ENCODE measurements at places on chromosomes 6 and 20.

- peaks cover 20% of the 10 kb centered on the region for H3K27me3 ChIP-seq
- no peak overlapping the region for H3K27ac ChIP-seq
- H3K4me1 ChIP-seq = no peaks in the 10 kb centered on the region
- H3K36me3 ChIP-seq = no peaks in the 10 kb centered on the region
- no peak overlapping the region for H3K4me3 ChIP-seq
Observed at GRCh38 chr6:107565165-107565723, 75.3 kb downstream of the SOBP start.

DNA sequence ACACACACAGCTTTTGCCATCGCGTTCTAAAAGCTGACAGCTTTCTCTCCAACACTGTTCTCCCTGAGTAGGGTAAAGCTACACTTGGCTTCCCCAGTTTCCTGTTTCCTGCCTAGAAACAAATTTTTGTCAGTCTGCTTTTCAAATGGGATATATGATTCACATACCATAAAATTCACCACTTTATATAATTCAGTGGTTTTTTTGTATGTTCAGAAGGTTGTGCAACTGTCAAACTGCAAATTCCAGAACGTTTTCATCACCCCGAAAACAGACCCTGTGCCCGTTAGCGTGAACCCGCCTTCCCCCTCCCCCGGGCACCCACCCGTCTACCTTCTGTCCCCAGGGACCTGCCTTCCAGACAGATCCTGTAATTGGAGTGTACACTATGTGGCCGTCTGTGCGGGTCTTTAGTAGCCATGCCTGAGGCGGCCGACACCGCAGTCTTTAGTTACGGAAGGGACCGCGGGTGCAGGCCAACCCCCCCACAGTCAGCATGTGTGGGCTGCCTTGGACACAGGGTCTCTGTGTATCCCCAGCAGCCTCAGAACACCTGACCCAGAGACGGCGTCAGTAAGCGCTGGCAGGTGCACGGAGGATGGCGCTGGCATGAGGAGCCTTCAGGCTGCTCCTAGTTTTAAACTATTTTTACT lies 16.6 kb downstream of the HRH3 start:
- no peak overlapping the region for H3K4me3 ChIP-seq
- H3K36me3 ChIP-seq = peaks cover 23% of the 10 kb centered on the region
- no peaks in the 10 kb centered on the region for H3K27me3 ChIP-seq
- H3K27ac ChIP-seq = no peak overlapping the region
- peaks cover 3% of the 10 kb centered on the region for H3K4me1 ChIP-seq

- no peak overlapping the region for H3K27ac ChIP-seq
- DNase-seq = no peak
- H3K4me1 ChIP-seq = no peaks in the 10 kb centered on the region
- no peaks in the 10 kb centered on the region for H3K27me3 ChIP-seq
Observed at GRCh38 chr6:62057300-62057699, 228.7 kb downstream of the KHDRBS2 start.

DNA sequence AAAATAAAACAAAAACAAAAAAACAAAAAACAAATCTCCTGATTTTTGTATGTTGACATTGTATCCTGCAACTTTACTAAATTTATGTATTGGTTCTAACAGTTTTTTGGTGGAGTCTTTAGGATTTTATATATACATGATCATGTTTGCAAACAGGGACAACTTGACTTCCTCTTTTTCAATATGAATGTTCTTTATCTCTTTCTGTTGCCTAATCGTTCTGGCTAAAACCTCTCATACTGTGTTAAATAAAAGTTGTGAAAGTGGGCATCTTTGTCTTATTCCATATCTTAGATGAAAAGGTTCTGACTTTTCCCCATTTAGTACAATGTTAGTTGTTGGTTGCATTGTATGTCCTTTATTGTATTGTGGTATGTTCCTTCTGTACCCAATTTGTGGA lies 261.7 kb upstream of the NOX3 start:
- H3K27ac ChIP-seq = no peak overlapping the region
- H3K4me3 ChIP-seq = no peak overlapping the region
- H3K4me1 ChIP-seq = no peaks in the 10 kb centered on the region

GRCh38 chr6:90214966-90215365 lies 81.7 kb downstream of the BACH2 start:
- no peaks in the 10 kb centered on the region for H3K27me3 ChIP-seq
- peaks cover 43% of the 10 kb centered on the region for H3K36me3 ChIP-seq
- no peak overlapping the region for H3K27ac ChIP-seq
- H3K4me1 ChIP-seq = peaks cover 40% of the 10 kb centered on the region
- DNase-seq = no peak

DNA sequence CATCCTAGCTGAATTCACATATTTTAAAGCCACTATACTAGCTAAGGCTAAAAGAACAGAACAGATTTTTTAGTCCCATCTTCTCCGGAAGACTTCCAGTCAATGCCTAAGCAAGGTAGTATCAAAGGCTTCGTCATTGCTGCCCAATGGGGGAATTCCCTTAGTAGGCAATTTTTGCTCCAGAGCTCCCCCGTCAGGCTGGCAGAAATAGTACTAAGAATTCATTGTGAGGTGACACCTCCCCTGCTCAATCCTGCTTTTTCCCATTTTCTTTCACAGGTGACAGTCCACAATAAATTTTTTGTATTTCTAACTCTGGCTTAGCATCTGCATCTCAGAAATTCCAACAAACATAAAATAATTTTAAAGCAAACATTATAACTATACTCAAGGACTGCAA lies 52.8 kb upstream of the SRSF6 start:
- H3K27ac ChIP-seq = no peak overlapping the region
- peaks cover 16% of the 10 kb centered on the region for H3K27me3 ChIP-seq
- DNase-seq = peak; percentile 14
- no peak overlapping the region for H3K4me3 ChIP-seq

DNA sequence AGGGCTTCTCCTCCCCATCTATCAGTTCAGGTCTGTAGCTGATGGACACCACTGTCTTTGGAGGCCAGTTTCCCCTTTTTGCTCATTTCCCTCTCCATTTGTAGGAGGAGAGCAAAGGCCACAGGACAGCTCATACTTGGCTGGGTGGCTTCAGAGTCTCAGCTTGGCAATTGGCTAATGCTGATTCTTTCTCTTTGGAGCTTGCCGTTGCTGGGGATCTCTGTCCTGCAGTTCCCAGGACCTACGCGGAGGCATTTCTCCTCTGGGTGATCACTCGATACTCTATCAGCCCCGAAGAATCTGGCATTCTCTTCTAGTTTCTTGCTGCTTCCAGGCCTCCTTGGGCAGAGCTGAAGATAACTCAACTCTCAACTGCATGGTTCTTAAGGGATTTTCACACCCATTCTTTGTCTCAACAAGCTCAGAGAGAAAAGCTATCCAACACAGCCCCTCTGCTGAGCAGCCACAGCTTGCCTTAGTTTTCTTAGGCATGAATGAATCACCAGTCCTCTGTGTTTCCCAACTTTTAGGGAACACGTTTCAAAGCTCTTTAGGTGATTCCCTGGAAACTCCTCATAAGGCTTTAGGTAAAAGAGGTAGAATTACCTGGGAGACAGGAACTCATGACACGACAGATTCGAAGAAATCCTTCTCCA lies 19.2 kb upstream of the SSR1 start:
- no peaks in the 10 kb centered on the region for H3K4me1 ChIP-seq
- H3K36me3 ChIP-seq = no peaks in the 10 kb centered on the region
- DNase-seq = no peak
- H3K4me3 ChIP-seq = no peak overlapping the region
- no peak overlapping the region for H3K27ac ChIP-seq

- H3K27ac ChIP-seq = no peak overlapping the region
- no peak for DNase-seq
- no peak overlapping the region for H3K4me3 ChIP-seq
- peaks cover 2% of the 10 kb centered on the region for H3K27me3 ChIP-seq
- H3K4me1 ChIP-seq = no peaks in the 10 kb centered on the region
Observed at GRCh38 chr20:17790296-17790695, 90.5 kb downstream of the BANF2 start.

DNA sequence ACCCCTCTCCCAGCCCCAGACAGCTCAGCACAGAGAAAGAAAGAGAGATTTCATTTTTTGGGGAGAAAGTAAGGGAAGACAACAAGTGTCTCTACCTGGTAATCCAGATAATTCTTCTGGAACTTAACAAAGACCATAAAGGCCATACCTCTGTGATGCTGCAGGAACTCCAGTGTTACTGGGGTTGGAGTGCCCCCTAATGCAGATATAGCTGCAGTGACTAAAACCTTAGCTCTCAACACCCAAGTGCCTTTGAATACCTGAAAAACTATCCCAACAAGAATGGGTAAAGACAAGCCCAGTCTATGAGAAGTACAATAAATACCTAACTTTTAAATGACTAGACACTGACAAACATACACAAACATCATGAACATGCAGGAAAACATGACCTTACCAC lies 365.3 kb upstream of the PTCHD4 start:
- no peaks in the 10 kb centered on the region for H3K4me1 ChIP-seq
- H3K4me3 ChIP-seq = no peak overlapping the region
- H3K27ac ChIP-seq = no peak overlapping the region
- no peaks in the 10 kb centered on the region for H3K36me3 ChIP-seq

DNA sequence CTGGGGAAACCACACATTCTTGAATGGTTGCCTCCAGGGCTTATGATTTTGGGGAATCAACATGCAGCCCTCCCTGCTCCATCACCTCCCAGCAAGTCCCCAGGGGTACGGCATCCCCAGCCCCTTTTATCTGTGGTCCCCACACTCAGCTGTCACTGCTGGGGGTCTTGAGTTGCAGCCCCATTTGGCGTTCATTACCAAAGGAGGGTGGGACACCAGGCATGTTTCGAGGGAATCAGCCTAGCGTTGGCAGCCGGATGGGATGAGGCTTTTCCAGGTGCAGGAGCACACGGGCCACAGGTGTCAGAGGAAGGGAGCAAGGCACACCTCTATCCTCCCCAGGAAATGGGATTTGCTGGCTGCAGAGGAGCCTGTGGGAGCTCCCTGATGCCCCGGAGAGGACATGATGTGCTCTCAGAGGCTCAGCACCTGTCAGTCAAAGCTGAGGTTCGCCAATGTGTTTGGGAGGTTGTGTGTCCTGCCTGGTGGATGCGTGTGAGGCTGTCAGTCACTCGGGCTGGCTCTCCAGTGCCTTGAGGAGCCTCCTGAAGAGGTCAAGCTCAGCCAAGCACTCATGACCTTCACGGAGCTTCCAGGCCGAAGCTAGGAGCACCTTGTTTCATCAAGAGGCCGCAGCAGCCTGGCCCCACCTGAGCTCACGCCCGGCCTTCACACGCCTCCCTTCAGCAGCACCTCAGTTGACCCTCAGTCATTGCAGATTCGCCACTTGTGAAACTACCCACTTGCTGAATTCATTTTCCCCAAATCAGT lies 95.0 kb downstream of the ERMARD start:
- H3K36me3 ChIP-seq = no peaks in the 10 kb centered on the region
- no peak overlapping the region for H3K27ac ChIP-seq
- no peaks in the 10 kb centered on the region for H3K4me1 ChIP-seq

GRCh38 chr20:40050596-40050995 lies 638.4 kb downstream of the MAFB start:
- H3K36me3 ChIP-seq = no peaks in the 10 kb centered on the region
- no peaks in the 10 kb centered on the region for H3K27me3 ChIP-seq
- no peaks in the 10 kb centered on the region for H3K4me1 ChIP-seq
- DNase-seq = no peak

DNA sequence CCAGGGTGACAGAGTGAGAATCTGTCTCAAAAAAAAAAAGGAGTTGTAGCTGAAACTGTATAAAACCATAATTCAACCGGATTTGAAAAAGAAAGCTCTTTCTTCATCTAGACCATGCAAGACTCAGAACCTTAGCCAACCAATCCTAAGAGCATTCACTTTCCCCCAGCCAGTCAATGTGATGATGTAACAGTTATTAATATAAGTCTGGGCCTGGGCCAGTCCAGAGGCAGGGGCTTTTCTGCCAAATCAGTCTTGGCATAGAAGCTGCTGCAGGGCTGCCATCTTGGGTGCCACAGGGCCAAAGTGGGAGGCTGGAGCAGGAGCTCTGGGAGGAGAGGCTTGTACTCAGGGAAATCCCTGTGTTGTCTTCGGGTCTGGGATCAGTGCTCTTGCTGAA lies 288.4 kb downstream of the CLIC5 start:
- no peak overlapping the region for H3K4me3 ChIP-seq
- H3K4me1 ChIP-seq = no peaks in the 10 kb centered on the region
- no peaks in the 10 kb centered on the region for H3K27me3 ChIP-seq
- no peak for DNase-seq
